ENCODE measurements at places on chromosomes 2 and 18. TPM values are rescaled to one million over a fixed set of nuclear protein-coding genes. Genes with fewer than 3 reads are reported as not detected.
A peak's percentile ranks its signal among the peaks of the same experiment; 100 is the strongest.

Gene IL36B
- not detected for polyA plus RNA-seq

Gene ASPRV1
- polyA plus RNA-seq: 1.5 TPM

Gene RAMP1
- polyA plus RNA-seq: 1,549 TPM

Gene CCDC74B
- 0.66 TPM for polyA plus RNA-seq

DNA sequence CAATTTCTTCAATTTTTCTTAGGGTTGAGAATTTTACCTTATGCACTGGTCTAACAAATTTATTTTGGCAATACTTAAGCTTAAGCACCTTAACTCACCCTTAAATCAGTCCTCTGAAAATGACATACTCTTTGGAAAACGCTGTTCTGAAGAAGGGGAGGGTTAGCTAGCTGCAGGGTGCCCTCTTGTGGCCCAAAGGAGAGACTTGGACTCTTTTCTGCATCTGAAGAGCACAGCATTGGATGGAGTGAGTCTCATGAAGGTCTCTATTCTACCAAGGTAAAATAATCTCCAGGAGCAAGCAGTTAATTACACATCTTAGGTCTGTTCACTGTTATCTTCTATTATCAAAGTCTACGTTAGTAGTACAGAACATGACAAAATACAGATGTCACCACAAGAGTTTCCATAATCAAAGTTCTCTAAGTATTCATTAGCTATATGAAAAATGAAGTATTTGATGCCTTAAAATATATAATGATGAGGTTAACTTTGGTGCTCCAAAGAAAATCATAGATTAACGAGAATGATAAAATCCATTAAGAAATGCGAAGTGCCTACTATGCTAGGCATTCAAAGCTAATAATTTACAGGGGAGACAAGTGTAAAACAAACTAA, 24.4 kb downstream of the PUM2 start:
- DNase-seq: peak; percentile 38

- DNase-seq: peak; percentile 26
Measured at GRCh38 chr2:1730015-1730927, 14.0 kb downstream of the PXDN start.

DNA sequence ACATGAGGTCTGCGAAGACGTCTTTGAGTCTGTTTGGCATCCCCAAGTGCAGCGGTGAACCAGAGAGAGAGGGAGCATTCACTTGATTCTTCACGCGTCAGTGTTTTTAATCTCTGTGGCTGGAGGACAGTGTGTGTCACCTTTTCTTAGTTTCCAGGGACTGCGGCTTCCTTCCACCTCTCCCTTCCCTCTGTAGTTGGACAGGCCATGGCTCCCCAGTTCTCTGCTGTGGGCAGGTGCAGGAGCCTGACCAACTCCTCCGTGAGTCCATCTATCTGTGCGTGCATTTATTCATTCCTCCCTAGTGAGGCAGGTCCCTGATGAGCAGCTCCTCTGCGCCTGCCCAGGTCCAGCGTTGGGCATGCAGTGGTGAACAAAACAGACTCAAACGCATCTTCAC, 42.9 kb downstream of the AGAP1 start:
- DNase-seq: no peak

- no peak for DNase-seq
Measured at GRCh38 chr18:36303211-36303844, 5.8 kb downstream of the FHOD3 start.

DNA sequence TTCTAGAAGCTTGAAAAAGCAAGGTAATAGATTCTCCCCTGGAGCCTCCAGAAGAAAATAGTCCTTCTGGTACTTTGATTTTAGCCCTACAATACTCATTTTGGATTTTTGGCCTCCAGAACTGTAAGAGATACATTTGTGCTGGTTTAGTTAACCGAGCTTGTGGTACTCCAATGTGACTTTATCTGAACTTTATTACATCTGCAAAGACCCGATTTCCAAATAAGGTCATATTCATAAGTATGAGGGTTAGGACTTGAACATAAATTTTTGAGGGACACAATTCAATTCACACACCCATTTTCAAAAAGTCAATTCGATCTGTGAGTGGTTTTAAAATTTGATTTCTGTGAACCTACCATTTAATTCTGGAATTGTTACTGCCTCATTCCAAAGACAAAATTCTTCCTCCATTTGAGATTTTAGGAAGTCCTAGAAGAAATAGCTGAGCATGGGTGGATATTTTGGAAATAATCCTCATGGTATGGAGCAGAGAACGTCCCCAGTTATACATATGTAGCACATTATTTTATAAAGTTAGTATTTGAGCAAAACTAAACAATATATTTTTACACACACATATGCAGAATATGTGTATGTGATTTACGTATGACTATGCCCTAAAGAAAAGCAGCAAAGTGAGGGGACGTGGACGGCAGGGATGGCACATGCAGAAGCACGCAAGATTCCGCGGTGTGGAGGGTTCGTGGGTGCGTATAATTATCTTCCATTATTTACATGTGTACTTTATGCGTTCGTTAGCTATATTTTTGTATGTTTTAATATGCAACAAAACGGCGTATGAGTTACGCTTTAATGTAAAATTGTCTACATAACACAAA, 905 bp upstream of the NUP35 start:
- no peak for DNase-seq

DNA sequence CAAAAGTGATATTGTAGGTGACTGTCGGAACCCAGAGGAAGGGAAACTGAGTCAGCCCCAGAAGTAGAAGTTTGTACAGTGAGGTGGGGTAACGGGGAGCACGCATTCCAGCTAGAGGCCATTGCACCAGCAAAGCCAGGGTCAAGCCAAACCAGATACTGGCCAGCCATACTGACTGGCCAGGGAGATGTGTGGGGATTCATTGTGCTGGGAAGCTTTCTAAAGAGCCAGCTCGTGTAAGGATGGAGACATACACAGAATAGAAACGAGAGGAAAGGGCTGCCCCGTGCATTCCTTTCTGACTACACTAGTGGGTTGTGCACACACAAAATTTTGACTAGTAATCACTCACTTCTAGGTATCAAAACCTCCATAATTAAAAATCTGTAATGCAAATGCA, 175.3 kb upstream of the PID1 start:
- no peak for DNase-seq

GRCh38 chr2:219244789-219245147, 476 bp downstream of the GLB1L start:
- no peak for DNase-seq

DNA sequence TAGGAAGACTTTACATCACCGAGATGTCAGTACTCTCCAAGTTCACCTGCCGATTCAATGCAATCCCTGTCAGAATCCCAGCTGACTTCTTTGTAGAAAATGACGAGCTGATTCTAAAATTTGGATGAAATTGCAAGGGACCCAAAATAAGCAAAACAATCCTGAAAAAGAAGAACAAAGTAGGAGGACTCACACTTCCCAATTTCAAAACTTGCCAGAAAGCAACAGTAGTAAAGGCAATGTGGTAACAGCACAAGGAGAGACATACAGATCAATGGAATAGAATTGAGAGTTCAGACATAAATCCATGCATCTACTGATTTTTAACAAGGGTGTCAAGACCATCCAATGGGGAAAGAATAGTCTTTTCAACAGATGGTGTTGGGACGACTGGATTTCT, 52.2 kb downstream of the SMAD7 start:
- no peak for DNase-seq

DNA sequence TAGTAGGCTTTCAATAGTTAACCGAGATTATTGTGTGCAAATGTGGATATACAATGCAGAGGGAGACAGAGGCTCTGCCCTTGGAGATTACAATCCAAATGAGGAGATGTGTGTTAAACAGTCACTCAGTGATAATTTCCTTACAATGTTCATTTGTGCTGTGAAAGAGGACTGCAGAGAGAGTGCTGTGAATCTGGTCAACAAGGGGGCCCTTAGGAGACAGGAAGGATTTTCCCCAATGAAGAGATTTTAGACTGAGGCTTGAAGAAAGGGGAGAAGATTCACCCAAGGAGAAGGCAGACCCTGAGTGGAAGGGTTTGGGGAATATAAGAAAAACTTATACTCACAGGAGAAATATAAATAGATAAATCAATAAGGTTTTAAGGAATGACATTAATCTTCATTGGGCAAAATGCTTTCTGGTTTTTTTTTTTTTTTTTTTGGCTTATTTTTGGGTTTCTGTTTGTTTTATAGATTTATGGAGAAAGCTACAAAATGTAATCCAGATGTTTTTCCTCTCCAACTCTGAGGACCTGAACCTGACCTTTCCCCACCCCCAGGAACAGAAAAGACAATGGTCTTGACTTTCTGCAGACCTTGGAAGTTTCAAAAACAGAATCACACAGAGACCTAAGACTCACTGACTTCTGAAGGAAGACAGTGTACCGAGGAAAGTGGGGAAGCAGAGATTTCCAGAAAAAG, 151.3 kb upstream of the SERPINE2 start:
- no peak for DNase-seq

DNA sequence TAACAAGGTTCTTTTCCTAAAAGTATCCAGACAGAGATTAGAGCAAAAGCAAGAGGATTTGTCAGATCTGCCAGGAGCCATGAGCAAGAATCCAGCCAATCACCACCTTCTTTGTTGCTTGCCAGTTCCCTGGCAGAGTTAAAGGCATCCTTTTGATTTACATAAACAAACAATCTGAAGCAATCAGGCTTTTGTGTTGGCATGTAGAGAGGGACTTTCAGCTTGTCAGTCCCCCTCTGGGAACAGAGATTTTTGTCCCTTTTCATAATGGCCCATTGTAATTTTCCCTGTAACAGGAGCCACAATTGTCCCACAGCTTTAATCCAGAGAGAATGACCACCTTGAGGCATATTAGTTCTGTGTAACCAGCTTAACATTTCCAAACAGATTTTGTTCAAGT, at the start of gene ERMN:
ERMN (minus strand) TSS at position 39 of the 400 bp plus-strand sequence. CDS start 182 bp downstream, outside the sequence.
- no peak for DNase-seq

GRCh38 chr2:232008907-232009638, 47.6 kb downstream of the DIS3L2 start:
- no peak for DNase-seq

GRCh38 chr2:167140767-167141166, 252.5 kb downstream of the XIRP2 start:
- DNase-seq: no peak

GRCh38 chr2:209600341-209601171, 171.1 kb upstream of the UNC80 start:
- no peak for DNase-seq

DNA sequence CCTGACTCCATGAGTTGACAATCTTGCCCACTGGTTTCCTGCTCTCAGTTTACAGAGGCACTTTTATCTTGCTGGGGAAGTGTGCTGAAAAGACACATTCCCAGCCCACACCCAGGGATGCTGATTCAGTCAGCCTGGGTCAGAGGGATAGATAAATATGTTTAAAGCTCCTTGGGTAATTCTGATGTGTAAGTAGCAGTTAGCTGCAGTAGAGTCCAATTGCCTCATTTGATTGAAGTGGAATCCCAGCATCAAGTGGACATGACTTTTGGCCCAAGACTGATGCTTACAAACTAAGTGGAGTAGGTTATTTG, 29.4 kb downstream of the PSD4 start:
- DNase-seq: no peak

DNA sequence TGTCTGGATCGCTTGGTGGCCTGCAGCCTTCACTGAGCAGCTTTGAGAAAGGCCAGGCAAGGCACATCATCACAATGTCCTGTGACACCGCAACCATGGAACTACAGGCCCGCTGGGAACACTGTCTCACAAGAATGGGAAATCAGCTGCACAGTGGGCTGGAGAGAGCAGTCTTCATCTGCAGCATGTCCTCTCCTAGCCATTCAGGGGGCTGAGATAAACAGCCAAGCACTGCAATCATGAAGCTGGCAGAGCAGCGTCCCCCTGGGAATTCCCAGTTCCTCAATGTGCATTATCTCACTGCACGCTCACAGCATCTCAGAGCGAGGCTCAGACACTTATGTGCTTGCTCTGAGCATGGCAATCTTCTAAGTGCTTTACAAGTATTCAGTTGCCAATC, 1.9 kb downstream of the CMPK2 start:
- DNase-seq: peak; percentile 61

Measured in heart right ventricle (tissue), 16 donors.